Dermis blood vessel endothelial cell (primary cell): ENCODE measurements at places on chromosomes 1 and 21. TPM values are rescaled to one million over a fixed set of nuclear protein-coding genes. Genes with fewer than 3 reads are reported as not detected.

SERTAD4 gene
- total RNA-seq: 1.1 and 3.9 TPM in 2 replicates

DNA sequence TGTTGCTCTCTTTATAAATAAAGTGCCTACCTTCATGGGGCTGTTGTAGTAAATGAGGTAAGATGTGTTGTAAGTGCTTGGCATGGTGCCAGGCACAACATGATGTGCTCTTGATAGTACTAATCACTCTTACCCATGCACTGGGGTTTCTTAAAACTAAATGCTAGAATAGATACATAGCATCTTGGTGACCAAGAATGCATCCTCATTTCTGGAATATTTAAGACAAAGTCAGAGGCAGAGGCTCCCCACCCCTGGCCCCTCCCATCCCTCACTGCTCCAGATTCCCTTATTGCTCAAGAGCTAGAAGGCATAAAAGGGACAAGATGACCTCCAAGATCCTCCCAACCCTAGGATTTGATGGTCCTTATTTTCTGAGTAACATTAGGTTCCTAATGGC is 61.3 kb downstream of the GLUL start:
- DNase-seq: no peak

- DNase-seq: peak; percentile 86
These were observed 897 bp downstream of the EPHX4 start for GRCh38 chr1:92030656-92031107.

DNA sequence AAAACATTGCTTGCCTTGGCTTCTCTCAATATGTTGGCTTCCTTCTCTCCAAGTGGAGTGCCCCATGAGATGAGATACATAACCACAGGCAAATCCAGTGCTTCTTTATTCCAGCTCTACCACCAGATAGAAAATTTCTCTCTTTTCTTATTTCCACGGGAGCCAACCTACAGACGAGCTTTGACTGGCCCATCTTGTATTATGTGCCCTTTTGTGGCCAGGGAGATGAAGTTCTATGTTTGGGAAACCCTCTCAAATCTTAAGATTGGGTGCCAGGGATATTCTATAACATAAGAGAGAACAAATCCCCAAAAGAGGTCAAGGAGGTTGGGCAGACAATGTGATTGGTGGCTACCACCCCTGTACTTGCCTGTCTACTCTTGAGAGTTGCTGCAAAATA is 351.8 kb downstream of the ZNF326 start:
- no peak for DNase-seq

DNA sequence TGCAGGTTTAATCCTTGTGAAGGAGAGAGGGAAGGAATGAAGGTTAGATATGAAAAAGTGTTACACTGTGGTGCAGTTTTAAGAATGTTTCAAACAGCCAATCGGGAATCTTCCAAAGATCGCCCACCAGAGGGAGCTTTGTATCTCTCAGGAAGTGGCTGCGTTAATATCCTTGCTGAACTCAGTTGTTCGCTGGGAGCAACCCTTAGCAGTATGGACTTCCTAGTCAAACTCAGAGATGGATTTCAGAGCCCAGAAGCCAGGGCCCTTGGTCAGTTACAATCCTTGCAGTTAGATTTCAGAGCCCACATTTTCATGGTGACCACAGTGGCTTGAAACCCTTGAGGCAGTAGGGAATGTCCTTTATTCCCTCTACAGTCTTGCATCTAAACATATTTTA is 136.2 kb downstream of the NTNG1 start:
- peak; percentile 9 for DNase-seq

DNA sequence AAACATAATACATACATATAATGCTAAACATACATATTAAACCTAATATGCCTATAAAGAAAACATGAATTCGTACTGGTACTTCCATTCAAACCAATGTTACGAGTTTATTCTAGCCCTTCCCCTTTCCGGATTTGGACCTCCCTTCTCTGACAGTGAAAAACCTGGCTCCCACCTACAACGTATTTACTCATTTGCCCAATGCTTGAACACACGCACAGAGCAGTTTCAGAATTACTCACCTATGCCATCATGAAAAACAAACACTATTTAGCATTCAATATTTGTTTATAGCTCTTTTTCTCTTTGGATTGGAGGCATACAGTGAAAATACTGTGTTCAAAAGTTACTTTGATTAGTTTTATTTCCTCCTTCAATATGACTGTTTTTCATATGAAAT is 204.4 kb downstream of the LMX1A start:
- DNase-seq: no peak

- DNase-seq: no peak
These were observed 260.7 kb upstream of the CSF3R start for GRCh38 chr1:36743286-36744005.

DNA sequence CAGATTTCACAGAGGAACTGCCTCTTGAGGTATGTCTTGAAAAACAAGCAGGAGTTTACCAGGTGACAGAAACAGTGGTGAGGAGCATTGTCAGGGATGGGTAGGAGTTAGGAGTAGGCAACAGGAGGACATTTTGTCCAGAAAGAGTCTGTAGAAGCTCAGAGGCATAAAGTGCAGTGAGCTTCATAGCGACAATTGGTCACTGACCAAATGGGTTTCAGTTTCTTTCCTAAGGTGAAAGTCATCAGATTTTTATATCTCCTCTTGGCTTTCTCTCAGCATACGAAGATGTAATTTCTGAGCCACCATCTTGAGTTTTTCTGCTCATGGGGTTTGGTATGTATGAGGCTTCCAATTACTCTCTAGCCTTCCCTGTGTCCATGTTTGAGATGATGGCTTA is 29.3 kb upstream of the FASLG start:
- no peak for DNase-seq

- DNase-seq: no peak
These were observed 210.8 kb upstream of the CACYBP start for GRCh38 chr1:174788981-174789380.

DNA sequence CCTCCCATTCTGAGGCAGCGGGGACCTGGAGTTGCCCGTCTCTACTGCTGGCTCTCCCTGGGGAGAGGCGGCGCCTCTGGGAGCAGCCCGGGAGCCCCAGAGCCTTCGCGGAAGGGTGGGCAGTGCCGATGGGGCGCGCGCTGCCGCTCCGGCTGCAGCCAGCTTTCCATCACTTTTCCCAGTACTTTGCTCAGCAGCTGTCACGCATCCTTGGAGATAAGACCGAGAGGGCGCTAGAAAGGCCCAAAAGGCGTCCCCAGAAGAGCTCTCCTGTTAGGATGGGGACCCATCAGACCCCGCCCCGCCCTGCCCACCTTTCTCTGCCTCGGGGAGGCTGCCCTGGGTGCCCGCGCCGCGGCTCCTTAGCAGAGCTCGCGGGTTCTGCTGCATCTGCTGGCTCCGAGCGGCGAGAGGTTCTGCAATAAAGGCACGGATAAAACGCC is 534 bp downstream of the KCNH1 start:
- peak; percentile 0 for DNase-seq

GRCh38 chr1:83083589-83084224 is 915.2 kb downstream of the TTLL7 start:
- DNase-seq: no peak
